ENCODE measurements at places on chromosomes 13 and 19.
A peak's percentile ranks its signal among the peaks of the same experiment; 100 is the strongest.

DNA sequence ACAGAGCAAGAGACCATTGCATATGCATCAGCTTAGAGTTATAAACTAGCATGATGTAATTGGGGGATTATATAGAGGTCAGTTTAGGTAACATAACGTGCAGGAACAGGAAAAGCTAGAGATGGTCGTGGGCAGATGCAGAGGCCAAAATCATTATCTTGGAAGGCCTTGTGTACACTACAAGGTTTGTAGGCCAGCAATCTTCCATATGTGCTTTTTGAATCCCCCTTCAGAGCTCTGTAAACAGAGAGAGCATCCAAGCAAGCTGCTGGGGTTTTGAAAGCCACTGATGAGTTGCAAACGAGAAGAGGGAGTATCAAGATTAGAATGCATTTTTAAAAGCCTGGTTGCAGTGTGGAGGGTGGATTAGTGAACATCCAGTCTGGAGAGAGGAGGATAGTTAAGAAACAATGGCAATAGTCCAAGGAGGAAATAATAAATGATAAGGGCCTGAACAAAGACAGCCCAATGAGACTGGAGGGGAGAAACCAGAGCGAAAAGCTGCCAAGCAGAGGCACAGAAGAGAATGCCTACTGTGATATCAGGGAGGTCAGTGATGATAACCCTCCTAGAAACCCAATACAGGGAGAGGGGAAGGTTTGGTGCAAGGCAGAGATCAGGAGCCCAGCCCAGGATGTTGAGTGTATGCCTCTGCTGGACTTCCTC, 109.6 kb downstream of the ZAR1L start:
- peak; percentile 81 for DNase-seq

- no peak for DNase-seq
Observed at GRCh38 chr13:102197193-102197592, 204.7 kb downstream of the FGF14 start.

- no peak for DNase-seq
Observed at GRCh38 chr13:100537951-100538462, 50.6 kb downstream of the GGACT start.

DNA sequence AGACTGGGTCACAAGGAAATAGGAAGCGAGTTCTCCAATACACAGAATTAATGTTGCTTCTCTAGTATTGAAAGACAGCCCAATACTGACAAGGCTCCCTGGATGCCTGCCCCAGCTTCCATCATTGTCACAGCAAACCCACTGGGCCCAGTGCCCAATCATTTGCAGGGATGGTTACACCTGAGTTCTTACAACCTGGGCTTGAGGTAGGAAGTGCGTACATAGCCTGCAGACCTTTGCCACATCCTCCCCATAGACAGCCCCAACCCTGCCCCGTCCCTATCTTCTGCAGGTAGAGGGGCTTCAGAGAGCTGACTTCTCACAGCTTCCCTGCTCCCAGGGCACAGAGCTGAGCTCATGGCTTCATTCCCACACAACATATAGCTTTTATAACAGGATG, 108.1 kb upstream of the UBL3 start:
- DNase-seq, result no peak

DNA sequence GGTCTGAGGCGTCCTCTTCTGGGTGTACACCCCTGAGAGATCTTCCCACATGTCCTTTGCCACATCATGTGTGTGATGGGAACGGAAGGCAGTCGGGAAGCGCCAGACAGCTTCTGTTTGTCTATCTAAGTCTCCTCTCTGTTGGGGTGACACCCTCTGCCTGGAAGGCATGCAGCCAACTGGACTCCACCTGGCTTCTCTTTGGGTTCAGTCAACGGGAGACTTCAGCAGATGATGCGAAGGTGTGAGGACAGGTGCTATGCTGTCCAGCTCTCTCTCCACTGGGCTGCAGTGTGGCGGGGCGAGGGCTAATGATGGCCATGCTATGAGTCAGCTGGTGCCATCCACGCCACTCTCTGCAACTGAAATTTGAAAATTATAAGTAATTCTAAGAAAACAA, 14.3 kb upstream of the SBK3 start:
- no peak for DNase-seq

DNA sequence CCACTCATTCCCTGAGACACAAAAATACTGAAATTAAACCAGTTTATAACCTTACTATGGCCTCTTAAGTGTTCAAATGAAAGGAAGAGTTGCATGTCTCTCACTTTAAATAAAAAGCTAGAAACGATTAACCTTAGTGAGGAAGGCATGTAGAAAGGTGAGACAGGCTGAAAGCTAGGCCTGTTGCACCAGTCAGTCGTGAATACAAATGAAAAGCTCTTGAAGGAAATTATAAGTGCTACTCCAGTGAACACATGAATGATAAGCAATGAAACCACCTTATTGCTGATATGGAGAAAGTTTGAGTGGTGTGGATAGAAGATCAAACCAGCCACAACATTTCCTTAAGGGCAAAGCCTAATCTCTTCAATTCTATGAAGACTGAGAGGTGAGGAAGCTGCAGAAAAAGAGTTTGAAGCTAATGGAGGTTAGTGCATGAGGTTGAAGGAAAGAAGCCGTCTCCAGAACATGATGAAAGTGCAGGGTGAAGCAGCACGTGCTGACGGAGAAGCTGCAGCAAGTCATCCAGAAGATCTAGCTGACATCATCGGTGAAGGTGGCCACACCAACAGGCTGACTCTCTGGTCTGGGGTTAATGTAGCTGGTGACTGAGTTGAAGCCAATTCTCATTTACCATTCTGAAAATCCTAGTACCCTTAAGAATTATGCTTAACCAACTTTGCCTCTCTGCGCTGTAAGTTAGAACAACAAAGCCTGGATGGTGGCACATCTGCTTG, 94.5 kb upstream of the TEX29 start:
- DNase-seq, result no peak

- no peak for DNase-seq
Observed at GRCh38 chr13:76336889-76337844, 549.0 kb downstream of the KCTD12 start.

GRCh38 chr19:931860-932647, 6.2 kb downstream of the ARID3A start:
- no peak for DNase-seq

- no peak for DNase-seq
Observed at GRCh38 chr19:2234996-2235380, 1.1 kb downstream of the PLEKHJ1 start.

GRCh38 chr13:112697756-112698655, 8.2 kb downstream of the ATP11A start:
- DNase-seq, result no peak

- DNase-seq, result peak; percentile 68
Observed at GRCh38 chr19:42989851-42990250, 36.4 kb downstream of the PSG11 start.

- DNase-seq, result no peak
Observed at GRCh38 chr13:108195861-108196260, 19.5 kb downstream of the LIG4 start.

DNA sequence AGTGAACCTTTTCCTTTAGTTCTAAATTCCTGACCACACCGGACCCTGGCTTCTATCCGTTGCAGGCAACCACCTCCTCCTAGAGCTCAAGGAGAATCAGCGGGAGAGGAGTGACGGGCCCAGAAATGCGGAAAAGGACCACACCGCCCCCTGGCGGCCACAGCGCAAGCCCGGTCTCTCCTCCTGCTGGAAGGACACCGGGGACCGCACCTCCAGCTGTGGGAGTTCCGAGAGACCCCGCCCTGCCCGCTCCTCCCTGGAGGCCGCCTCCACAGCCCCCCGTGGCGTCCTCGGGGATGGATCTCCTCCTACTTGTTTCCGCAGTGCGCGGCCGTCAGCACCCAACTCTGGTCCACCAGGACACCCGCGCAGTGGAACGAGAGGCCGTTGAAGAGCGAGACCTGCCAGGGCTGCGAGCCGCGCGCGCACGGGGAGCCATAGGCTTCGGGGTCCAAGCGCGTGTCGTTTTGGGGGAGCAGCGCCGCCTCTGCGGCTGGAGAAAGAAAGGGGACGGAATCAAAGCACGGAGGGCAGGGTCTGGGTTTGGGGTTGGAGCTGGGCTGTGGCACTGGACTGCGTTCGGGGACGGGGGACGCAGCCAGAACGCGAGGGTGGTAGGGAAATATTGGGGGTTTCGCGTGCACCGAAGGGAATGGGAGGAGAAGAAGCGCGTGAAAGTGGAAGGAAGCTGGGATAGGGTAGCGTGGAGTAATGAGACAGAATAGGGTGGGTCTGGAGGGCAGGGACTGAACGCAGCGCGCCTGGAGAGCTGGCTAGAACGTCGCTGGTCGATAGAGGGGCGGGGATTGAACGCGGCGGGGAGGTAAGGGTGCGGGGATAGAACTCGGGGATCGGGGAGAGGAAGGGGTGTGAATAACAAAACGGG, 2.5 kb downstream of the KLK10 start:
- DNase-seq, result peak; percentile 57

GRCh38 chr13:85567909-85568308, 231.3 kb downstream of the SLITRK6 start:
- no peak for DNase-seq

DNA sequence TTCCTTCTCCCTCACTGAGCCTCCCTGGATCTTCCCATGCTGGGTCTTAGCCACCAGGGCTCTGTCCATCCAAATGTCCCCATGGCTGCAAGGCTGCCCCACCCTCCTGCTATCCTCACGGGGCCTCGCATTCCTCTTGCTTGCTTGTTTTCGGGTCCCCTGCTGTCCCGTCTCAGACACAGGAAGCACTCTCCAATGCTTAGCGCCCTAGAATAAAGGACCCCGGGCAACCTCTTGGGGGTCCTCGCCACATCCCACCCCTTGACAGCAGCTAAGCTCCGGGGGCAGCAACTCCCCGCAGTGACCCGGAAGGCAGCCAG, 23.7 kb downstream of the SH3GL1 start:
- no peak for DNase-seq

- DNase-seq, result no peak
Observed at GRCh38 chr19:57351867-57352266, 796 bp downstream of the ZNF304 start.

- DNase-seq, result no peak
Observed at GRCh38 chr13:31020996-31021395, 88.5 kb downstream of the TEX26 start.

DNA sequence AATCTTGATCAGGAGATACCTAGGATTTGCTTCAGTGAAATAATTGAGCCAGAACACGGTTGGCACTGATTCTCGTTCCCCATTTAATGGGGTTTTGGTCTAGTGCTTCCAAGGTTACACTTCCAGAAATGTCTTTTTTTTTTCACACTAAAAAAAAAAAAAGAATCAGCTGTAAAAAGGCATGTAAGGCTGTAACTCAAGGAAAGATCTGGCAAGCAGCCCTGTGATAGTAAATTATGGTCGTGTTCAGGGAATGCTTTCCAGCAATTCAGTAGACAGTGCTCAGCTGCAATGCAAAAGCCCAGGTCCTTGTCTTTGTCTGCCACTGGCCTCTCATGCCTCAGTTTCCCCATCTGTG, 27.2 kb upstream of the NDUFS7 start:
- no peak for DNase-seq

- DNase-seq, result no peak
Observed at GRCh38 chr13:98731925-98732324, 20.5 kb downstream of the SLC15A1 start.

DNA sequence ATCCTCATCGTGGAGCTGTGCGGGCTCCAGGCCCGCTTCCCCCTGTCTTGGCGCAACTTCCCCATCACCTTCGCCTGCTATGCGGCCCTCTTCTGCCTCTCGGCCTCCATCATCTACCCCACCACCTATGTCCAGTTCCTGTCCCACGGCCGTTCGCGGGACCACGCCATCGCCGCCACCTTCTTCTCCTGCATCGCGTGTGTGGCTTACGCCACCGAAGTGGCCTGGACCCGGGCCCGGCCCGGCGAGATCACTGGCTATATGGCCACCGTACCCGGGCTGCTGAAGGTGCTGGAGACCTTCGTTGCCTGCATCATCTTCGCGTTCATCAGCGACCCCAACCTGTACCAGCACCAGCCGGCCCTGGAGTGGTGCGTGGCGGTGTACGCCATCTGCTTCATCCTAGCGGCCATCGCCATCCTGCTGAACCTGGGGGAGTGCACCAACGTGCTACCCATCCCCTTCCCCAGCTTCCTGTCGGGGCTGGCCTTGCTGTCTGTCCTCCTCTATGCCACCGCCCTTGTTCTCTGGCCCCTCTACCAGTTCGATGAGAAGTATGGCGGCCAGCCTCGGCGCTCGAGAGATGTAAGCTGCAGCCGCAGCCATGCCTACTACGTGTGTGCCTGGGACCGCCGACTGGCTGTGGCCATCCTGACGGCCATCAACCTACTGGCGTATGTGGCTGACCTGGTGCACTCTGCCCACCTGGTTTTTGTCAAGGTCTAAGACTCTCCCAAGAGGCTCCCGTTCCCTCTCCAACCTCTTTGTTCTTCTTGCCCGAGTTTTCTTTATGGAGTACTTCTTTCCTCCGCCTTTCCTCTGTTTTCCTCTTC, 6.3 kb downstream of the MYADM start:
- no peak for DNase-seq

DNA sequence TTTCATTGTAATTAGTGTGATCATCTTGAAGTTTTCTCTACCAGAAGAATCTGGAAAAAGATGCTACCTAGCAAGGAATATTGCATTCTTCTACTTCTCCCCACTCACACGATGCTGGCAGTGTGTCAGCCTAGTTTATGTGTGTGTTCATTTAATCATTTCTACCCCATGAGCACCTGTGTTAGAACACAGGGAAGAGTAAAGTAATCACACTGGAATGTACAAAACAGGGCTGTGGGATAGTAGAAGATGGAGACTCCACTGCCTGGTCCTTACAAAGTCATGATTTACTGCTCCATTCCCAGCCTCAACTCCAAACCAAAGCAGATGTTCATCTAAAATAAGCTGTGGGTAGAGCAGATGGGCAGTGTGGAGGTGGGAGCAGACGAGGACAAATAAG, 47.7 kb upstream of the RGCC start:
- DNase-seq, result no peak

DNA sequence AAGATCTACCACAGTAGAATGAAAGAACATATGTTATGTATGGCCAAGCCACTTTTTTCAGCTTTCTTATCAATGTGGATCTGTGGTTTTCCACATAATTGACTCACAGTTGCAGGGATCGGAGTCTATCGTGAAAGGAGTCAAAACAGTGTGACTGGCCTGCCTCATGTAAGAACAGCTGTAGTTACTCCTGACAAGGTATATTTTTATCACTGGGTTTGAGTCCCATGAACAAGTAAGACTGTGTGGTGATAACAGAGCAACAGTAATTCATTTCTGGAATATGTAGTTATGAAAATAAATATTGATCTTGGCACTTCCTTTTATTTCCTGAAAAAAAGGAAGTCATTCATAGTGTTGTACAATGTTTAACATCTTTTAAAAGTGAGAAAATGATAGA, 416.6 kb downstream of the KLF12 start:
- DNase-seq, result peak; percentile 40

GRCh38 chr13:27349458-27349857, 75.0 kb upstream of the GTF3A start:
- DNase-seq, result no peak

DNA sequence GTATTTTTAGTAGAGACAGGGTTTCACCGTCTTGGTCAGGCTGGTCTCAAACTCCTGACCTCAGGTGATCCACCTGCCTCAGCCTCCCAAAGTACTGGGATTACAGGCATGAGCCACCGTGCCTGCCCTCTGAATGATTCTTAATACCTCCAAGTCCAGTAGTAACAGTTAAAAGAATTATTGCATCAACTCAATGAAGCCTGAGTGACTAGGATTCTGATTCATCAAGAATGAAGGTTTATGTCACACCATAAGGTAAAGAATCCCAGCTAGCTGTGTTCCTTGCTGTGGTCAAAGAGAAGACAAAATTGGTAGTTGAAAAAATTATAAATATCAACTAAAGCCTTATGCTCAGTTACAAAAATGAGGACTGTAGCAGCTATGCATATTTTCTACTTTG, 81.2 kb upstream of the ABCC4 start:
- DNase-seq, result no peak

GRCh38 chr19:44749292-44749691, 784 bp downstream of the BCL3 start:
- DNase-seq, result no peak

GRCh38 chr13:73733706-73734105, 400.5 kb downstream of the KLF12 start:
- no peak for DNase-seq
